Activated T-cell treated with anti-CD3 and anti-CD28 coated beads for 4 hours (primary cell): ENCODE measurements at places on chromosomes 2 and 18.

DNA sequence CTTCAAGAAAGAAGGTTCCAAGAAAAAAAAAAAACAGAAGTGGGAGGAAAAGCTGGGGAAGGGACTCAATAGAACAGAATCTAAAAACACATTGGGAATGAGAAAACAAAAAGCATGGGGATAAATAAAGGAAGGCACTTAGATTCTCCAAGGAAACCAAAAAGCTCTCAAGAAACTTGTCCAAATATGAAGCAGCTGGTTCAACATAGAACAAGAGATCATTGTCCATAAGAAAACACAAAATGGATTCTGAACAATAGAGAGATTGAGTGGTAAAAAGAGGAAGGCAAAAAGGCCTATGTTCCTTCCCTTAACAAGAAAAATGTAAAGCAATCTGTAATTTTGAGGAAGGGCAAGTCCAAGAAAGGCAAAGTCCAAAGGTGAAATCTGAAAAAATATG is 32.9 kb upstream of the ALK start:
- DNase-seq: no peak

GRCh38 chr2:25421820-25422411 is 80.2 kb upstream of the DNMT3A start:
- no peak for DNase-seq

DNA sequence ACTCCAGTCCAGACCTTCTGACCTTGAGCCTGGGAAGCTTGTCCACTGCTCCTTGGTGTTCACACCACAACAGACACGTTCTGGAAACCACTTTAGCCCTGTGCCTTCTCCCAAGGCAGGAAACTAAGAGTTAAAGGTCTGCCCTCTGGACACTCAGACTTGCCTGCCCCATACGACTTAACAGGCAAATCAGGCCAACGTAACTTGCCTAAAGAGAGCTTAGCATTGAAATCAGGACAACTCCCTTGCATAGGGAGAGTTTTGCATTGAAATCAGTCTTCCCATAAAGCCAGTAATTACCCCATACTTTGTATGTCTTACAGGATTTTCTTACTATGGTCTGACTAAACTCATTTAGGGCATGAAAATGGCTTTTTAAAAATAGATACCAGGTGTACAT is 18.5 kb downstream of the NFE2L2 start:
- no peak for DNase-seq

GRCh38 chr2:158045362-158045761 is 56.3 kb upstream of the UPP2 start:
- no peak for DNase-seq

- DNase-seq: no peak
Observed at GRCh38 chr2:168255866-168256265, 8.5 kb upstream of the STK39 start.
